DMS79 (cell line): ENCODE measurements at places on chromosomes 1 and 21.
A peak's percentile ranks its signal among the peaks of the same experiment; 100 is the strongest.

- no peak for DNase-seq
Observed at GRCh38 chr1:98637316-98637715, 24.2 kb upstream of the SNX7 start.

DNA sequence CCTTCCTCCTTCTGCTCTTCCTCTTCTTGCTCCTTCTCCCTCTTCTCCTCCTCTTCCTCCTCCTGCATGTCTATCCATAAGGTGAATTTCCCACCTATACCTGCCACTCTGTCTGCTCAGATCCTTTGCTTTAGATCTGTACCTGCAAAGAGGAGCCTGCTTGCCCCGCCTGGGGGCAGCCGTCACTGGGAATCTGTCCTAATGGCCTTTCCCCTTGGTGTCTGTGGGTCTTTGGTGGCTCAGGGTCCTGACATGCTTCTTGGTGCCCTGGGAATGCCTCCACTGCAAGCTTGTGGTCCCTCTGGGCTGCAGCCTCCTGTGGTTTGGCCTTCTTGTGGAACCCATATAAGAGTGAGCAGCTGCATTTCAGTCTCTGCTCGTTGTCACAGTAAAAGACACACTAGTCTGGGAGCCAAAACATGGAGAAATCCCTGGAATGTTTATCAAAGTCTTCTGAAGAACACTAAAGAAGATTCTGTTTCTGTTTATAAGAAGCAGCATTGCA is 79.5 kb upstream of the CSF3R start:
- DNase-seq, result no peak

DNA sequence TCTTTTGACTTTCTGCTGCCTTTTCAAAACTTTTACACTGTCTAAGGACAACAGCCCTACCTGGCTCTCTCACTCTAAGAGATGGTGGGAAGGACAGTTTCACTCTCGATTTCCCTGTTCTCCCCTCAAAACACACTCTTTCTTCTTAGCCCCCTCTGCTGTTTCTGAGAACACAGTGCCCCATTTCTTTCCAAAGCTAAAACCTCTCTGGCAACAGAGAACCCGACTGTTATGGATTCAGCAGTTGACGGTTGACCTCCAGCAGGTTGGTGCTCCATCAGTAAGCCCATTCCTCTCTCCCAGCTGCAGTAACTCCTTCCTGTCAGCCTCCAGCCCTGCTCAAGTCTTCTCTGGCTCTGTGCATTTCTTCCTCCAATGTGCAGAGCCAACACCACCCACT is 88.2 kb upstream of the ABCD3 start:
- DNase-seq, result no peak

DNA sequence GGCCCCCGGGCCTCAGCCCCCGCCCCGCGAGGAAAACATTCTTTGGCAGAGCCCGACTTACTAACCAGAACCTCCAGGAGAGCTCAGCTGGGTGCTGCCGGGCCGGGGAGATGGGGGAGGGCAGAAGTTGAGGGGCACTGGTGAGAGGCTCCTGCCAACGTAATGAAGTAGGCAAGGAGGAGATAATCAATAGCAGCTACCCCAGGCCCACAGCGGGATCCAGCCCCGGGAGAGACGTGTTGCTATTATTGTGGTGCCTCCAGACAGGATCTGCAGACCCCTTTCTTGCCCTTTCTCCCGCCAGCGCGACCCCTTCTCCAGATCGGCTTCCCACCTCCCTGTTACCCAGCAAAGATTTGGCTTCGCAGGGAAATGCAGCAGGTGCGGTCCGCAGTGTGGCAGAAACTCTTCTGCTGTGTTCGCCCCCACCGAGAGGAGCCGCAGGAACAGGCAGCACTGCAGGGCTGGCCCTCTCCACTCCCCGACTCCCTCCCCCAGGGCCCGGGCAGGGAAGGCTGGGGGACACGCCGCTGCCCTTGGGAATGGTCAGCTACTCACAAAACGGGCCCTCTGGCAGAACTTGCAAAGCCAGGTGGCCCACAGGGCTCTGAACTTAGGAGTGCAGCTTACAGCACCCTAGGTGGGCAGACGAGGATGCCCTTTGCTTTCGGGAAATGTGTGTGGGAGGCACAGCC is 1.5 kb upstream of the KCNA2 start:
- DNase-seq, result no peak

DNA sequence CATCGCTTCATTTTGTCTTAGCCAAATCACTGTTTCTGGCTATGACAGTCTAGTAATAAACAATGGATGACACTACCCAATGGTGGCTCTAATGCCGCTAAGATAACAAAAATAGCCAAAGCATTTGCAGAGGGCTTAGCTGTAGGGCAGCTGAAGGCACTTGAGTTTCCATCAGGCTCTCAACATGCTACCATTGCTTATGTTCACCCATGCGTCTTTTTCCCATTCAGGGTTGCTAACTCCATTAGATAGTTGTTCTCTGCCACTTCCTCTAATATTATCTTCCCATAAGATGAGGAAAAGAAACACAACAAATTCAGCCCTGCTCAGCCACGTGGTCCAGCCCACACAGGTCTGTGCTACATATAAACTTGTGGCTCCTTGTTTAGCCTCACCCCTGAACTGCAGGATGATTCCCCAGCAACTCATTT is 159.6 kb downstream of the TOMM20 start:
- DNase-seq, result peak; percentile 59

DNA sequence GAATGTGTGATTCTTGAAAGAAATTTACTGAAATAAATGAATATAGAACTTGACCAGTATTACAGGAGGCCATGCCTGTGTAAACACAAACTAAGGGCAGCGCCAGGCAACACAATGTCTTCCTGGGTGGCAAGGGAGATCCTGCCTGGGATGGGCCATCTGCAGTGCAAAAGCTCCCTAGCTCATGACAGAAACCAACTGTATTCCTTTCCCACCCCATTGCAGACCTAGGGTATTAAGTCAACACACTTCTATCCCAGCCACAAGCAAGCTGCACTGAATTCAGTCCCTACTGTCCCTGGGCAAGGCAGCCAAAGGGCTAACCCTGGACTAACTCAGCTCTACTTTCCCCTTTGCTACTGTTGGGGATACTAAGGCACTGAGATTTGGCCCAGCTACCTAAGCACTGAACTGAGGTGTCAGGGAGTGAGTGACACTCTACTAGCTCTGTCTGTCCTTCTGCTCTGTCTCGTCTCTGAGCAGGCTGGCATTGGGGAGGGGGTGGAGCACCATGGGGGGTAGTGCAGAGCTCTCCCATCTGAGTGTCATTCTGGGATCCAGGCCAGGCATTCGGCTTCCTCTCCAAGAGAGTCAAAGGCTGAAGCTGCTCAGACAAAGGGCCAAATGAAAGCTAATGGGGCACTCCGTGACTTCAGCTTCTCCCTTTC is 2.5 kb downstream of the INKA2 start:
- DNase-seq, result peak; percentile 56

DNA sequence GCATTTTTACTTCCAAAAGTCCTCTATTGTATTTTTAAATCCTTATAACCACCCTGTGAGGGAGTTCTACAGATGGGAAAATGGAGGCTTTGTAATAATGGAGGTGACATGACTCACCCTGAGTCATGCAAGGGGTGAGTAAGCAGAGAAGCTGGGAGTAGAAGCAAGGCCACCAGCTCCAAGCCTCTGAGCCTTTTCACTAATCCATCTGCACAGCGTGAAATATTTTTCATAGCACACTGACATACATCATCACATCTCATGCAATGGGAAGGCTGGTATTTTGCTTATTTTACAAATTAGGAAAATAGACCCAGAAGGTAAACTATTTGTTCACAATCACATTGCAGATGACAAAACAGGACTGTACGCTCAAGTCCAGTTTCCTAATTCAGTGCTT is 96.9 kb downstream of the KCNH1 start:
- no peak for DNase-seq

GRCh38 chr1:38489844-38490270 is 369.7 kb downstream of the RRAGC start:
- DNase-seq, result no peak

GRCh38 chr1:49111931-49112330 is 335.2 kb upstream of the BEND5 start:
- no peak for DNase-seq

GRCh38 chr1:204647114-204647804 is 38.3 kb downstream of the LRRN2 start:
- no peak for DNase-seq

GRCh38 chr1:68346188-68346808 is 103.5 kb downstream of the RPE65 start:
- DNase-seq, result no peak
